ENCODE measurements at places on chromosomes 6 and 20.
A peak's percentile ranks its signal among the peaks of the same experiment; 100 is the strongest.

DNA sequence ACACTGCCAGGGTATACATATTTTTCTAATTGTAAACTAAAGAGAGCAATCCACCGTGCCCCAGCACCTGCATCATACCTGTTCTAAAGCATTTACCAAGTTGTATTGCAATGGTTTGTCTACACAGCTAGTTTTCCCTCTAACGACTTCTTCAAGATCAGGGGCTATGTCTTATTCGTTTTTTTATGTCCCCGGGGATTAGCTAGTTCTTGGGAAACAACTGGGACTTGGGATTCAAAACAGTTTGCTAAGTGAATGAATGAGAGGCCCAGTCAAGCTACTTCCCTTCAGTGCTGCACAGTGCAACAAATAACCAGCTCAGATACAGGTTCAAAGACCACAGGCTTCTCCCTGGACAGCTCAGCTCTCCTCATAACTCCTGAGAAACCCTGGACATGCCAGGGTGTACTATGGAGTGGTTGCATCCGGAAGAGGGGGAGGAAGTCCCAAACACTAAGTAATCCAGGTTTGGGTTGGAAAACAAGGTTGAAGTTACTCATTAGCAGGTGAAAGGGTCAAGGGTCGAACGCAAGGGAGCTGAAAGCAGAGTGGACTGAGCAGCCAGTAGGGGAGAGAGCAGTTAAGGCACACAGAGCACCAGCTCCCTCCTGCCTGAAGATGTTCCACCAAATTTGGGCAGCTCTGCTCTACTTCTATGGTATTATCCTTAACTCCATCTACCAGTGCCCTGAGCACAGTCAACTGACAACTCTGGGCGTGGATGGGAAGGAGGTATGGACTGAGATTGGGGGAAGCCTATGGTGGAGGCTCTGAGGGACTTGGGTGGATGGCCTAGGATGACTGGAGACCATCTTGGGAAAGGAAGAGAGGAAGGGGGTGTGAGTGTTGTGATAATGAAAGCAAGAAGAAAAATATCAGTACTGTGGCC lies at the start of gene APOM:
Gene APOM (plus strand): TSS at position 546 of the 889 bp plus-strand sequence. CDS start 73 bp downstream, at position 619.
- DNase-seq: no peak

- no peak for DNase-seq
Observed at GRCh38 chr6:14172562-14172961, 55.0 kb downstream of the CD83 start.

DNA sequence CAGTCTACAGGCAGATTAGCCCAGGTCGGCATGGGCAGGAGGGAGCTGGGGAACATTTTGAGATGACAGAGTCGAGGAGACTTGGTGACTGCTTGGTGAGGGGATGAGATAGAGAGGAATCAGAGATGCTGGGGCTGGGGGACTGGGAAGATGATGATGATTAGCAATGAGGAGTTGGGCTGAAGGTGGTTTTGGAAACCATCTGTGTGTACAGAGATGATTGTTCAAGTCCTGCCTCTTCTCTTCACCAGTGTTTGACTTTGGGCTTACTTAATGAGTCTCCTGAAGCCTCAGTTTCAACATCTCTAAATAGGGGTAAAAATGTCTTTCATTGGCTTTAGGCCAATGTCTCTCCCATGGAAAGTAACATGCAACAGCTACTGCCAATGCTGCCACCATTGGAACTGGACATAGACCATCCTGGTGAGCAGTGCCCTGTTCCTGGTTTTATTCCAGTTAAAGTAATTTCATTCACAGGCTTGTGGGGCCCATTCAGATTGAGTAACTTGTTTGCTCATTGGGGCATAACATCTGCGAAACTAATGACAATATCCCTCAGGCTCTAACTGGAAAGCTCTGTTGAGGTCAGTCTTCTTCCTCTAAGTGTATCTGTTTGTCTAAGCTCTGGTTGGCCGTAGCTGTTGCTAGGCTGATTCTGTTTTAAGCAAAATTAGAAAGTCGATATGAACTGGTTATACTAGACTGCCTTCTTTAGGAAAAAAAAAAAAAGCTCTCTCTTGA lies 99.1 kb downstream of the ARMC2 start:
- DNase-seq: no peak

- no peak for DNase-seq
Observed at GRCh38 chr6:43744491-43744890, 25.5 kb upstream of the VEGFA start.

DNA sequence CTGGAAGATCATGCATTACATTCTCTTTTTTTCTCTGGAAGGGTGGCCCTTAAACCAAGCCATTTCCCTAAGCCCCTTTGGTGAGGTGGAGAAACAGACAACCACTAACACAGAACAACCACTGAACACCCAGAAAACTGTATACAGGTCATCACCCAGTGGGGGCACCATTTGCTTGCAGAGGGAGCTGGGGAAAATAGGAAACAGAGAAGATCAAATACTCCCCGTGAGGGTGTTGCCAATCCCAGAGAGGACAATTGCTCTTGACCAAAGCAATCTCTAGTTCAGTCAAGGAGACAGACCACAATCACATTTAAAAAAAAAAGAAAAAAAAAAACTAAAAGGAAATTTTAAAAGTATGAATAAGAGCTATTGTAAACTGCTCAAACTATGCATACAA lies 865 bp upstream of the DAAM2 start:
- no peak for DNase-seq

DNA sequence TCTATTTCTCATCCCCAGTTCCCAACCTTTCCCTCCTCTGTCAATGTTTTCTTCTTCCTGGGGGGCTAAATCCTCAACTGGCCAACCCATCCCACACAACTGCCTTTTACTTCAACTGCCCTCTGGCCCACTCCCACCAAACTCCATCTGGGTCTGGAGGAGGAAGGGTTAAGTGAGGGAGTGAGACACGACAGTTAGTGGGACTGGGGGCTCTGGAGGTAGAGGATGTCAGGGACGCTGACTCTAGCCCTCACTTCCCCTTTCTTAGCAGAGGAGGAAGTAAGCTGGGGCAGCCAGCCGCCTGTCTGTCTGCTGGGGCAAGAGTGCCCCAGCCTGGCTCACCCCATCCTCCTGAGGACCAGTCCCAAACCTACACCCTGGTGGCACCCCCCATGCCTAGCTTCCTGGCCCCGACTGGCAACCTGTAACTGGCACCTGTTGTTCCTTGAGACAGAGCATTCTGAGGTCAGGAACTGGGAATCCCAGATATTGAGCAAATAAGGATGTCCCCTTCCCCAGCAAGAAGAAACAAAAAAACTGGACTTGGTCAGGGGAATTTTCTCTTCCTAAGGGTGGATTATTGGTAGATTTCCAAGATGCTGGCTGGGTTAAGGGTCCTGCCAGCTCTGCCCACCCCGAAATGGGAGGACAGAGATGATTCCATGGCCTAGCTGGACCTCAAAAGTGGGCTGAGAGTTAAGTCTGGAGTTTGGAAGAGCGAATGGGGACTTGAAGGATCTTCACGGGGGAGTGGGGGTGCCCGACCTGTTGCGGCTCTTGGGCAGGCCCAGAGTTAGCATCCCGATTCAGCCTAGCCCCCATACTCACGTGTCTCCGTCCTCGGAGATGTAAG lies 971 bp downstream of the NFKBIE start:
- DNase-seq: peak; percentile 39

- DNase-seq: no peak
Observed at GRCh38 chr20:45341939-45342854, 6.0 kb downstream of the SDC4 start.

- no peak for DNase-seq
Observed at GRCh38 chr6:21504790-21505189, 88.8 kb upstream of the SOX4 start.

DNA sequence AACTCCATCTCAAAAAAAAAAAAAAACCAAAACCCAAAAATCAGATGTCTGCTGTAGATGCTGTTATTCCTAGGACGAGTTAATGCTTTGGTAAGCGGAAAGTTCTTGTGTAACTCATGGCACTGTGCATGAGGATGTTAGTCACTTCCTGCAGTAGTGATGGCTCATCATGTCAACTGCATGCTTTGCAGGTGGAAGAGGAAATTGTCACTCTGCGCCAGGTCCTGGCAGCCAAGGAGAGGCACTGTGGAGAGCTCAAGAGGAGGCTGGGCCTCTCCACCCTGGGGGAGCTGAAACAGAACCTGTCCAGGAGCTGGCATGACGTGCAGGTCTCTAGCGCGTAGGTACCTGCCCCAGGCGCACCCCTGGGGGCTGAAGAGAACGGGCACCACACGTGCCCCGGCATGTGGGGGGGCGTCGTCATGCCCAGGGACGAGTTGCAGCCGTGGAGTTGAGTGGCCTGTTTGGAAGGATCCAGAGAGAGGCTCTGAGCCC lies 8.5 kb downstream of the TPD52L2 start:
- DNase-seq: no peak

GRCh38 chr6:37731888-37732287 lies 34.2 kb upstream of the MDGA1 start:
- no peak for DNase-seq

Data from esophagus squamous epithelium (tissue), 5 donors.